ENCODE measurements at places on chromosomes 7 and 10.
A peak's percentile ranks its signal among the peaks of the same experiment; 100 is the strongest.

- DNase-seq: no peak
These were observed 448 bp upstream of the GOLGA7B start for GRCh38 chr10:97849103-97849686.

- H3K27ac ChIP-seq: no peak overlapping the region
- peaks cover 63% of the 10 kb centered on the region for H3K27me3 ChIP-seq
- peaks cover 5% of the 10 kb centered on the region for H3K4me1 ChIP-seq
- no peak overlapping the region for H3K4me3 ChIP-seq
- H3K36me3 ChIP-seq: peaks cover 2% of the 10 kb centered on the region
These were observed 6.8 kb downstream of the FAM131B start for GRCh38 chr7:143355450-143356385.

DNA sequence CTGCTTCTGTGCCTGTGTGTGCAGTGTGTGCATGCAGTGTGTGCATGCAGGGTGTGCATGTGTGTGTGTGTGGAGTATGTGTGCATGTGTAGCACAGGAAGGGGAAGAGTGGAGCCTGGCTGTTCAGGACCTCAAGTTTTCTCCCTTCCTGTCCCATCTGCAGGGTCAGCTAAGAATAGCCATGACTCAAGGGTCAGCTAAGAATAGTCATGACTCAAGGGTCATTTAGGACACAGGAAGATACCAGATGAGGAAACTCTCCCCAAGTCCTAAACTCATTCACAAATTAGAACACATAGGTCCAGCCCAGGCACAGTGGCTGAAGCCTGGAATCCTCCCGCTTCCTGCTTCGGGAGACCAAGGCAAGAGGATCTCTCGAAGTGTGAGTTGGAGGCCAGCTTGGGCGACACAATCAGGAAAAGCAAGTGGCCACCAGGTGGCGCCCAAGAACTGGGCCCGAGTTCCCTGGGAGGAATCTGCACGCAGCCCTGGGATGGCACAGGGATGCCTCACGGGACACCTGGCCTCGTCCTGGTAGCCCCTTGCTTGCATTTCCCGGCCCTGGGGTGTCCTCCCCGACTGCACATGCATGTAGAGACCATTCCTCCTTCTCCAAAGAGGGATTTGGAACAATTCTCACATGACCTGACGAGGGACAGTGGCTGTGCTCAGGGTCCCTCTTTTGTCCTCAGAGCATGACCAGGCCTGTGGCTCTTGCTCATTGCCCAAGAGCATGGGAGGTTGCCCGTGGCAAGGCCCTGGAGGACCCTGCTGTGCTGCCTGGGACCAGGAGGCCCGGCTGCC is 21.4 kb upstream of the VOPP1 start:
- no peak overlapping the region for H3K27ac ChIP-seq
- peaks cover 9% of the 10 kb centered on the region for H3K27me3 ChIP-seq
- H3K4me3 ChIP-seq: no peak overlapping the region
- H3K4me1 ChIP-seq: peaks cover 37% of the 10 kb centered on the region

DNA sequence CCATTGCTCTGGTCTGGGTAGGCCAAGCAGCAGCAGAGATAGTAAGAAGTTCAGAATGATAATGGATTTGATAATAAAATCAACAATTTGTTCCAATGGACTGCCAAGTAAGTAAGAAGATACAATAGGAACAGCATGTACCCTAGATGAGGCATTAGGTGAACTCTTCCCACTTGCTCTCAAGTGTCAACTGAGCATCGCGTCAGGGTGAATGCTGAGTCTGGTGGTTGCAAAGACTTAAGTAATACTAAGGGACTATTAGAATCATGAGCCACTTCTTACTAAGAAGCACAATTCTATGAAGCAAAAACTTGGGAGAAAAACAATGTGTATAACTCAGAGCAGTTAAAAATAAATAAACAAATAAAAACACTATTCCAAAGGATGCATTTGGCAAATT is 54.5 kb downstream of the LRRN3 start:
- no peaks in the 10 kb centered on the region for H3K4me1 ChIP-seq
- H3K36me3 ChIP-seq: no peaks in the 10 kb centered on the region
- H3K27me3 ChIP-seq: no peaks in the 10 kb centered on the region
- DNase-seq: no peak
- H3K27ac ChIP-seq: no peak overlapping the region
- H3K4me3 ChIP-seq: no peak overlapping the region

- peaks cover 1% of the 10 kb centered on the region for H3K4me1 ChIP-seq
- no peak overlapping the region for H3K4me3 ChIP-seq
- no peaks in the 10 kb centered on the region for H3K27me3 ChIP-seq
- no peak for DNase-seq
- H3K27ac ChIP-seq: no peak overlapping the region
These were observed 9.8 kb downstream of the TCTN3 start for GRCh38 chr10:95683966-95684365.

- no peak overlapping the region for H3K27ac ChIP-seq
- peaks cover 5% of the 10 kb centered on the region for H3K36me3 ChIP-seq
- DNase-seq: no peak
- no peaks in the 10 kb centered on the region for H3K27me3 ChIP-seq
- H3K4me3 ChIP-seq: no peak overlapping the region
These were observed 44.4 kb downstream of the SPDYE5 start for GRCh38 chr7:75536491-75536890.

DNA sequence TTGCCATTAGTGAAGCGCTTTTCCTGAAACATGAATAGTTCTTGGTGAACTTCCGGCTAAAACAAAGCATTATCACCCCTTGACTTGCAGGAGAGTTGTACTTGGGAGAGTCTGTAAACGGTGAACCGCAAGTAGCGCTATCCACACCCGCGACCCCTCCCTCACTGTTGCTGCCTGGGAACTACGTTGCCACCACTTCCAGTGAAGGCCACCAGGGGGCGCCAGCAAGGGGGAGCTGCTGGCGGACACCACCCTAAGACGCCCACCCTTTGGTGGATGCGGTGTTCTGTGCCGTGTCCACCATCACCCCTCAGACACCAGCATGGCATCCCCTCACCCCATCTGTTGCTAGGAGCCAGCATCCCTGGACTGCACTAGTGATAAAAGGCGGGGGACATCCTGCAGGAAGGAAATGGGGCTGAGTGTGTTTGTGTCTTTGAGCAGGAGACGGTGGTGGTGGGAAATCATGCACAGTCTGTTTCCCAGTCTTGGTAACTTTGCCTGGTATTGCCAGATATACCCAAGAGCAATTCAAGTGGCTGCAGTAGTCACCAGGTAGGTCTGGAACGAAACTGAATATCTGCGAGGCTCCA is 298.2 kb downstream of the FRMD4A start:
- DNase-seq: no peak
- no peaks in the 10 kb centered on the region for H3K36me3 ChIP-seq
- peaks cover 40% of the 10 kb centered on the region for H3K27me3 ChIP-seq

DNA sequence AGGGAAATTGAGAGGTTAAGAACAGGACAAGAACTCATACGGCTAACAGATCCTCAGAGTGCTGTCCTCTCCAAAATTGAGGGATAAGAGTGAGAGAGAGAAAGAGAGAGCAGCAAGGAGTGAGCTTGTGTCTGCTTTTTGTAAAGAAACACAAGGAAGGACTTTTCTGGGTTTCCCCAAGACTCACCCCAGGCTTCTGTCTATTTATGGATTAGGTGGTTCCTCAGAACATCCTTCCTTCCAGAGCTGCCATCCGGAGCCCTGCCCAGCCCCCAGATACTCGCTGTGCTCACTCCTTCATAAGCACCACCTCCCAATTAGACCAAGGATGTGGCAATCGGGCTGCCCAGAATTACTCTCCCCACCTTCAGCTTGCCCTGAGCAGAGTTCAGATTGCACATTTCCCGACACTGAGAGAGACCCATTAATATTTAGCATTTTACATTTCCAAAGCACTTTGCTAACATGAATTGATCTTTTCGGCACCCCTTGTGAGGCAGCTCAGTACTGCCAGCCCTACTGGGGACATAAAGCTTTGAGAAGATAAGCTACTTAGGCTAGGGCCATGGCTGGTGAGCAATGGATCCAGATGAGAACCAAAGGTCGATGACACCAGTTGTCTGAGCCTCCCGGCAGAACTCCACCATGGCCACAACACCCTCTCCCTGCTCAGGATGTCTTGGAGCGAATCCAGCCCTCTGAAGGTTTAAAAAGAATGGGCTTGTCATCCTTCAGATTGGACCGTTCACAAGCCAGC is 19.2 kb upstream of the R3HCC1L start:
- no peaks in the 10 kb centered on the region for H3K4me1 ChIP-seq
- no peak overlapping the region for H3K27ac ChIP-seq
- peaks cover 48% of the 10 kb centered on the region for H3K27me3 ChIP-seq
- H3K4me3 ChIP-seq: no peak overlapping the region

DNA sequence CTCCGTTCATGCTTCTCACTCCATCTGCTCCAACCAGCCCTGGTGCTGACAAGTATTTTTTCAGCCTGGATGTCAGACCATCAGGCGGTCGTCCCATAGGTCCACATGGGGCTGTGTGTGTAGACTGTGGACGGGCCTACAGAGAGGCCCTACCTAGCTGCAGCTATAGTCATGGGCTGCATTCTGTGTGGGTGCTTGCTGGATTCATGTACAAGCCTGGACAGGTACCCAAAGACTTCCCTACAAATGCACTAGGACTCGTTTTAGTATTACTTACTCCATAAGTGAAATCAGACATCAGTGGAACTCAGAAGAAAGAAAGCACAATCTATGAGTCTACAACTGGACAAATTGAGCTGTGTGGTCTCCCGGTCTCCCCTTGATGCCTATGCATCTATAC is 146.8 kb downstream of the PKD1L1 start:
- H3K4me1 ChIP-seq: no peaks in the 10 kb centered on the region
- DNase-seq: no peak
- H3K27ac ChIP-seq: no peak overlapping the region
- H3K27me3 ChIP-seq: no peaks in the 10 kb centered on the region
- H3K36me3 ChIP-seq: no peaks in the 10 kb centered on the region
- H3K4me3 ChIP-seq: no peak overlapping the region

DNA sequence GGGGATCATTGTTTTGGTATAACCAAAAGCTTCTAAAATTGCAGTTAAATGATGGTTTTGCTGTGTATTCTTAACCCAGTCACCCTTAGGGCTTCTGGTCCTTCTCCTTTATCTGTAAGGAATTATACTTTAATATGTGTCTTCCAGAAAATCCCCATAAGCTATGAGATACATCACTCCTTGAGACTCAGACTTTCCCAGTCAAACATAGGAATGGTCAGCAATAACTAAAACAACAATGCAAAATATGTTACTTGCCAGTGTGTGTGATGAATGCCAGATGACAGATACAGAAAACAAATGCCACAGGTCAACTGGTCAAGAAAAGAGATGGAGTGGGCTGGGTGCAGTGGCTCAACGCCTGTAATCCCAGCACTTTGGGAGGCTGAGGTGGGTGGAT is 10.1 kb downstream of the ADD3 start:
- DNase-seq: no peak
- no peak overlapping the region for H3K27ac ChIP-seq
- H3K4me3 ChIP-seq: no peak overlapping the region
- H3K27me3 ChIP-seq: no peaks in the 10 kb centered on the region

DNA sequence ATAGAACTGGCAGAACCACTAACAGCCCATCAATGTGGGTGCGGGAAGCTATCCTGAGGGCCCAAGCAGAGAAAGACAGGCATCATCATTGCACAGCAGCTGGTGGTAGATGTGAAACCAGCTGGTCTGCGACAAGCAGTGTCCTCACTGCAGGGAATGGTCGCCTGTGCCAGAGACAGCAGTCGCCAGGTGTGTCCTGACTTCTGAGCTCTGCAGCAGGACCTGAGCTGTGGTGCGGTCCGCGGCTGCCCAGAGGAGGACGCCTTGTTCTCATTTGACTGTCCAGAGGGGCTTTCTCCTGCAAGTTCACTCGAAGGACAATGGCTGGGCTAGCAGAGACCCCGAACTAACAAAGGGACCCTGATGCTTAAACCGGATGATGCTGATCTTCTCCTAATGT is 97.4 kb downstream of the LRRC18 start:
- no peaks in the 10 kb centered on the region for H3K27me3 ChIP-seq
- peaks cover 78% of the 10 kb centered on the region for H3K36me3 ChIP-seq
- DNase-seq: no peak
- no peak overlapping the region for H3K4me3 ChIP-seq
- no peak overlapping the region for H3K27ac ChIP-seq
- H3K4me1 ChIP-seq: peaks cover 63% of the 10 kb centered on the region

- no peaks in the 10 kb centered on the region for H3K27me3 ChIP-seq
- H3K4me3 ChIP-seq: no peak overlapping the region
- peaks cover 14% of the 10 kb centered on the region for H3K36me3 ChIP-seq
- peak overlapping the region; percentile 32 for H3K27ac ChIP-seq
These were observed 286.1 kb upstream of the C7orf33 start for GRCh38 chr7:148304456-148304855.

- no peak overlapping the region for H3K27ac ChIP-seq
- H3K27me3 ChIP-seq: peaks cover 5% of the 10 kb centered on the region
- no peaks in the 10 kb centered on the region for H3K36me3 ChIP-seq
- no peak for DNase-seq
These were observed 142.2 kb downstream of the ATXN7L1 start for GRCh38 chr7:105734233-105734632.

DNA sequence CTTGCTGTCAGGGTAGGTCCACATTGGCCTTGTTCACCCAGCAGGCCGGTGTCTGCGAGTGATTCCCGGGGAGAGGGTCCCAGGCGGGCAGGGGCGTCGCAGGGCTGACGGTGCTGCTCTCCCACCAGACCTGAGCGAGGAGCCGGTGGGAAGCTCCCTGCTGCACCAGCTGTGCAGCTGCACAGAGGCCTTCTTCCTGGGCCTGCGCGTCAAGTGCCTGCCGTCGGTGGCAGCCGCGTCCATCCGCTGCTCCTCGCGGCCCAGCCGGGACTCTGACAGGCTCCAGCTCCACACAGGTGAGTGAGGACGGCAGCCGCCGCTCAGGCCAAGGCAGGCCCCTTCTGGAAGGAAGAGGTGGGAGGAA is 14.6 kb downstream of the AMZ1 start:
- no peaks in the 10 kb centered on the region for H3K36me3 ChIP-seq
- peaks cover 23% of the 10 kb centered on the region for H3K4me1 ChIP-seq
- H3K27ac ChIP-seq: no peak overlapping the region
- H3K27me3 ChIP-seq: peaks cover 23% of the 10 kb centered on the region
- DNase-seq: no peak

DNA sequence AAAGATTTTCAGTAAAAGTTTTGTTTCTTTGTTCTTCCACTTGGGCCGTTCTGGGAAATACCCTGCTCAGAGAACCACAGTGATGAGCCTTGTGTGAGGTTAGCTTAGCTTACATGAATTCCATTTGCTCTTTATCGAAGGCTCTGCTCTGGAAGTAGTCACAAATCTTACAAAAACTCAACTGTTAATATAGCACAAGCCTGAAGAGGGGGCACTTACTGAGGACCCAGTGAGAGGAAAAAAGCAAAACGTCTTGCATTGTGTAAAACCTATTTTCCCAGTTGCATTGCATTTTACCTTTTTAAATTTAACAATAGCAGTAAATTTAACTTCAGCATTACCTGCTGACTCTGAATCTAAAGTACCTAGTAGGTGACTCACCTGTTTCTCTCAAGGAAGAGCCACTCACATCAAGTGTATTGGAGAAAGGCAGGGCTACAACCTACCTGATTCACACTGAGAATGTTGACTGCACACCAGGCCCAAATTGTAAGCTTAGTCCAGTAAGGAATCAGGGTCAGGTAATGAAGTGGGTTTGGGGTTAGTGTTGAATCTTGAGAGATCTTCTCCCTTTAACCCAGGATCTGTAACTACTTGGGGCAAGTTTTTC is 42.3 kb downstream of the PPP1R17 start:
- no peak for DNase-seq
- H3K27me3 ChIP-seq: peaks cover 5% of the 10 kb centered on the region
- no peak overlapping the region for H3K27ac ChIP-seq
- H3K4me3 ChIP-seq: no peak overlapping the region
